Foreskin keratinocyte (primary cell): ENCODE measurements at places on chromosomes 4 and X. TPM values are rescaled to one million over a fixed set of nuclear protein-coding genes. Genes with fewer than 3 reads are reported as not detected.

The TRIM61 gene
- 2.2 and 2.4 TPM in 2 replicates for total RNA-seq

The ZNF827 gene
- total RNA-seq: 6.5 and 9.3 TPM in 2 replicates

The CYTL1 gene
- 0.42 TPM in 1 of 2 replicates, not detected in the other for total RNA-seq

DNA sequence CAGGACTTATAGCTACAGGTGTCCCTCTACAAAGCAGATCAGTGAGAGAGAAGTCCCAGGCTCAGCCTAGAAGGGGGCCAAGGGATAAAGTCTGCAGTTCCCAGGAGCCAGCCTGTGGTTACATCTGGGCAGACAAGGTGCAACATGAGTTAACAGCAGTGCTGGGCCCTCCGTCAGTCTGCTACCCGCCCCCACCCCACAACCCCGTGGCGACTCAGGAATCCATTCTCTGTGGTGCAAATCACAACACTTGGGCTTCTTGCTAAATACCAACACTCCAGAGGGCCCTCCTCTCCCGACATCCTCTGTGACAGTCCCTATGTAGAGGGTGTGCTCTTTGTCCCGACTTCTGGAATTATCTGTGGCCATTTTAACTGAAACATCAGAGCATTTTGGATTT is 13.8 kb downstream of the GPM6B start:
- no peak for DNase-seq

The BMPR1B gene
- 0.10 and 0.21 TPM in 2 replicates for total RNA-seq

GRCh38 chrX:31223817-31224216 is 152.0 kb upstream of the FTHL17 start:
- peak; percentile 75 for DNase-seq

DNA sequence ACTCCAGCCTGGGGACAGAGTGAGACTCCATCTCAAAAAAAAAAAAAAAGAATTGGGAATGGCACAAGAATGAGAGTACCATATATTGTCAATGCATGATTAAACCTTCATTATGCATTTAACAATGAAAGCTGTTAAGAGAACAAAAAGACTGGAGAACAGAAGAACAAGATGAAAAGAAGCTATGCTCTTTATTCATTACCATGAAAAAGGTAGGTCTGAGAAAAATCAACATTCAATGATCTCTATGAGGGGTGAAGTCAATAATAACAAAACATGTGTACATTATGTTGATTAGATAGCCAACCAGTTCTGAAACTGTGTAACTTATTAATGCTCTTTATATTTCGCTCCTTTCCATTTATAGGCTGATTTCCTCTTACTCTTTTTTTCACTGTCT is 100.9 kb downstream of the BRWD3 start:
- DNase-seq: no peak

DNA sequence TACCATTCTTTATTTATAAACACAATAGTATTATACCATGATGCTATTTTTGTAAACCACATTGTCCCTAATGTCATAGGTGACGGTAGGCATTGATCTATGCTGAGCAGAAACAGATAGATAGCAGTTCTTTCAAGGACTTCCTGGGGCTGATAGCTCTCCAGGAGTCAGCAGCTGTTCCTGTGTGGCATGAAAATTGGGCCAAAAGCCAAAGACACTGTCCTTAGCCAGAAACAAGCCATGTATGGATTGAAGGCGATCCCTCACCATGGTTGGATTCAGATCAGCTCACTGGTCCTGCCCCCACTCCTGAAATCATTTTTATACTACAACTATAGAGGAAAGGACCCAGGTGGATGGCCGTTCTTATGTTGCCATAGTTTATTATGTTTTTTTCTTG is 53.6 kb downstream of the DDX60 start:
- no peak for DNase-seq

- no peak for DNase-seq
Measured at GRCh38 chrX:153922932-153923857, 2.9 kb downstream of the ARHGAP4 start.

- no peak for DNase-seq
Measured at GRCh38 chr4:11743236-11743635, 314.5 kb upstream of the HS3ST1 start.

The PPARGC1A gene
- not detected in 2 replicates for total RNA-seq

The GLRA2 gene
- total RNA-seq: not detected in 2 replicates
